A673 (cell line): ENCODE measurements at places on chromosomes 7 and 10.

DNA sequence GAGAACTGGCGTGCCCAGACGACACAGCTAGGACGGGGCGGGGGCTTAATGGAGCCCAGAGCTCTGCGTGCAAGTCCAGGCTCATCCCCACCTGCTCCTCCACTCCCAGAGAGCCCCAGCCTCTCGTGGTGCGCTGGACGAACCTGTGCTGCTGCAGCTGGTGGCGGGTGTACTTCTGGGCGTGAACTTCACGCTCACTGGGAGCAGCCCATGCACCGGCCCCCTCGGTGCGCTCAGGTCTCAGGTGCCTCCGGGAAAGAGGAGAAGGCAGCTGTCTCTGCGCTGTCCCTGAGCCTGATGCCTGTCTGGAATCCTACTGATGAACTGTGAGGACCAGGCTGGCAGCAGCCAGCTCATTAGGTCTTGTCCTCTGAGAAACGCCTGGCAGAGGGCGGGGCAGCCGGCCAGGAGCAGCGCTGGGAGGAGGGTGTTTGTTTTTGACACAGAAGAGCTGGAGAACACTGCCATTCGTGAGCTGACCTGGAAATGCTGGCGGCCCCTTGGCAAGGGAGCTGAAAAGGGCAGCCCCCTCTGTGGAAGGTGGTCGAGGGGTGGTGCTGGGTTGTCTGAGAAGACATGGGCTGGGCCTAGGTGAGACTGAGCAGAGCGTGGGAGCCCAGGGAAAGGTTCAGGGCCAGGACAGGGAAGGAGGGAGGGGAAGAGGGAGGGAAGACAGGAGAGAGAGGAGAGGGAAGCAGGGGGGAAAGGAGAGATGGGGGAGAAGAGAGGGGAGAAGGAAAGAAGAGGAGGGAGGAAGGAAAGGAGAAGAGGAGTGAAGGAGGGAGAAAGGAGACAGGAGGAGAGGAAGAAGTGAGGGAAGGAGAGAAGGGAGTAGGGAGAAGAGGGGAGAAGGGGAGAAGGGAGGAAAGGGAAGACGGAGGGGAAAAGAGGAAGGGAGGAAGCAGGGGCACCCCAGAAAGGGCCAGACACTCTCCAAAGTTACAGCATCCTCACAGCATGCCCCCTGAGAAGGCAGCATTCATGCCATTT, 53.5 kb upstream of the TNS3 start:
- no peak for DNase-seq

- no peak for DNase-seq
These were observed 43.8 kb upstream of the RPA3 start for GRCh38 chr7:7761974-7762779.

GRCh38 chr10:47453141-47454007, 30.5 kb downstream of the ANXA8 start:
- DNase-seq = no peak

- no peak for DNase-seq
These were observed 59.2 kb downstream of the PWWP2B start for GRCh38 chr10:132455986-132456847.

DNA sequence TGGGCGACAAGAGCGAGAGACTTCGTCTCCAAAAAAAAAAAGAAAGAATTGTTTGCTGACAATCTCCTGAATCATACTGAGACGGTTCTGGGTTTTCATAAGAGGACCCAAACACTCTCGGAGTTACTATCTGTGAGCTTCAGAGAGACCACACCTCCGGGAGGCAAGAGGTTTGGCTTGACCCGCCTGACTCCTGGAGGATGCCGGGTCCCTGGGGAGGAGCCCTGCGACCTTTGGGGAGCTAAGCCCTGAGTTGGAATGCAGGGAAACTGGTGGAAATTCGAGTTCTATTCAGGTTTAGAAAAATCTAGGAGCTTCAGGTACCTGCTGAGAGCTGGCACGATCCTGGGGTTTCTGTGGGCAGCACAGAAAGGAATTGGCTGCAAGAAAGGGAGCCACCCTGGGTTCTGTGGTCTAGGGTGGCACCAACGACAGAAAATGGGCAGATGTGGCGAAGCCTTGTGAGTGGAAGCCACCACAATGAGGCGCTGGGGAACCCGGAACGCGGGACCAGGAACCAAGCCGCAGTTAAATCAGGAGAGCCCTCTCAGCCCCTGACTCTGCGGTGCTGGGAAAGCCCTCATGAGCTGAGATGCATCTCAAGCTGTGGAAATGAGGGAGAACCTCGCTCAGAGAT, 21.9 kb upstream of the GATAD1 start:
- no peak for DNase-seq

DNA sequence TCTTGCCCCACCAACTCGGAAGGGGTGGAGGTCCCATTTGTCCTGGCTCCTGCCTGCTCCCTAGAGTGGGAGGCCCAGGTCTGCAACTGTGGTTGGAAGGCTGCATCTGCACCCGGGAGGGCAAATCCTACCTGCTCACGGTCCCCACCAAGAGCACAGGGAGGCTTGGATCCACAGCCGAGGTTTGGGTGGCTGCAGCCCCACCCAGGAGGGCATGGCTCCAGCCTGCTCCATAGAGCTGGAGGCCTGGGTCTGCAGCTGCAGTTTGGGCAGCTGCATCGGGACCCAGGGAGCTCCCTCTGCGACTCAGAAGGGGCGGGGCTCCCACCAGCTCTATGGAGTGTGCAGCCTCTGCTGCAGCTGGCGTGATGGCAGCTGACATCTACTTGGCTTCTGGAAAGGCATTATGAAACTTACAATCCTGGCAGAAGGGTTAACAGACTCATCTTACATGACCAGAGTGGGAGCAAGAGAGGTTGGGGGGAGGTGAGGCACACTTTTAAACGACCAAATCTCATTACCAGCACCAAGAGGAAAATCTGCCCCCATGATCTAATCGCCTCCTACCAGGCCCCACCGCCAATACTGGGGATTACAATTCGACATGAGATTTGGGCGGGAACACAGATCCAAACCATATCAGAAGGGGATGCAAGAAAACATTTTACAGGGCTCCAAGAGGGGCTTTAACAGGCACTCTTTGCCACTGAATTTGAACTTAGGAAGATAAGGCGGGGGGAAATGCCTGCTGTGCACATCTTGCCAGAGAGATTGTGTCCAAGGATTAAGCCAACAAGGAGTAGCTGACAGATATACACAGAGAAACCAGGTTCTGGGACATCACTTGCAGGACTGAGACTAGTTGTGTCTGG, 8.2 kb upstream of the BLVRA start:
- DNase-seq = peak; percentile 20

DNA sequence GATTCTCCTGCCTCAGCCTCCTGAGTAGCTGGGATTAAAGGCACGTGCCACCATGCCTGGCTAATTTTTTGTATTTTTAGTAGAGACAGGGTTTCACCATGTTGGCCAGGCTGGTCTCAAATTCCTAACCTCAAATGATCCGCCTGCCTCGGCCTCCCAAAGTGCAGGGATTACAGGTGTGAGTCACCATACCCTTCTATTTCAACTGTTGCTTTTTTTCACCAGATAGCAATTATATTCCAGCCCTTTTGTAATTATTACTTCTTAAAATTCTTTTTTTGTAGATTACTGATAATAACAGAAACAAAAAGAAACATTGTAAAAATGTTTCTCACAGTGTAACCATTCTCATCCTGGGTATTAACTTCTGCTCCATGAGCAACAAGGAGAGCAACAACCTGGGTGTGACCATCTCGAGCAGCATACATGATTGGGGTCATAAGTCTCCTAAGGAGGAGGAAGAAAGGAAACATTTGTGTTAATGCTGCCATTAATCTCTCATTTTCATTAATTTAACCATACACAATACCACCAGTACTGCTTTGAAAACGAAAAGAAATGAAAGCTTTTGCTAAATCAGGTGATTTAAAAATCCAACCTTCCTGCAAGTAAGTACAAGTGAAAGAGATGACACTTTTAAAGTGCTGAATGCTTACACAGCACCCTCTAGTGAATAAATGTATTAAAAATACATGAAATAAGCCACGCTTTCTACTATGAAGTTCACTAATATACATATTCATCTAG, 41.8 kb downstream of the ASZ1 start:
- peak; percentile 52 for DNase-seq

GRCh38 chr7:126668367-126668752, 584.4 kb downstream of the GRM8 start:
- no peak for DNase-seq

- DNase-seq = peak; percentile 57
These were observed 117.7 kb downstream of the APBB1IP start for GRCh38 chr10:26555719-26556368.

- DNase-seq = no peak
These were observed 8.3 kb downstream of the IQCE start for GRCh38 chr7:2566890-2567678.

GRCh38 chr7:147485660-147486210, 1104.8 kb upstream of the C7orf33 start:
- no peak for DNase-seq

DNA sequence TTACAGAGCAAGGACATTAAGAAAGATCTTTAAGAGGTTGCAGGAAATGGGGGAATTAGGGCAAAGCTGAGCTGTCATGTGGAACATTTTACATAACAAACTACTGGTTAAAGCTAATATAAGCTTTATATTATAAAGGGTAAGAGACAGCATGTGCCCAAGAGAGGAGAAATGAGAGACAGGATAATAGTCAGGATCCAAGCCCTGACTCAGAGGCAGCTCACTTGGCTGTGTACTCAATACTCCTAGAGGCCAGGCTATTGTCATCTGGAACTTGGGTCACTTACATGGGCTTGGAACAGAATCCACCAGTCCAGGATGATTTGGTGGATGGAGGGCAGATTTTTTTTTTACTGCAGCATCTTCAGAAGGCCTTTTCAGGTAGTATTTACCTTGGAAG, 418.6 kb upstream of the ZMIZ1 start:
- DNase-seq = no peak

DNA sequence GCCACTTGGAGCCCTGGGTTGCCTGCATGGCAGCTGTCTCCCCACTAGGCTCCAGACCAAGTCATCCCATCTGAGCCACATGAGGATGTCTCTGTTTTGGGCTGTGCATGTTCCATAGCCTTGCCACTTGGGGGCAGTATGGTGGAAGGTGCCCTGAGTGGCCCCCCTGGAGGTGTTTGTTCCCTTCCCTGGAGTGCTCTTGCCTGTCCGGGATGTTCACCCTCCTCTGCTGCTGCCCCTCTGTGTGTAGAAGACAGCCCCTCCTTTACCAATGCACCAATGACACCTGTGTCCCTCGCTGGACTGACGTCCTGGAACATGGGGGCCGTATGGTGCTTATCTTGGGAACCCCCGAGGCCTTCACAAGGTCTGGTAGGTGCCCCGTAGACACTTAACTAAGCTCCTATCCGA, 100.2 kb downstream of the ACTR3B start:
- peak; percentile 43 for DNase-seq

GRCh38 chr10:112213836-112214235, 30.3 kb upstream of the GPAM start:
- DNase-seq = peak; percentile 71

GRCh38 chr7:159172400-159172799, 27.7 kb upstream of the VIPR2 start:
- no peak for DNase-seq

- peak; percentile 70 for DNase-seq
These were observed 182.2 kb downstream of the CAMK1D start for GRCh38 chr10:12531305-12532220.

DNA sequence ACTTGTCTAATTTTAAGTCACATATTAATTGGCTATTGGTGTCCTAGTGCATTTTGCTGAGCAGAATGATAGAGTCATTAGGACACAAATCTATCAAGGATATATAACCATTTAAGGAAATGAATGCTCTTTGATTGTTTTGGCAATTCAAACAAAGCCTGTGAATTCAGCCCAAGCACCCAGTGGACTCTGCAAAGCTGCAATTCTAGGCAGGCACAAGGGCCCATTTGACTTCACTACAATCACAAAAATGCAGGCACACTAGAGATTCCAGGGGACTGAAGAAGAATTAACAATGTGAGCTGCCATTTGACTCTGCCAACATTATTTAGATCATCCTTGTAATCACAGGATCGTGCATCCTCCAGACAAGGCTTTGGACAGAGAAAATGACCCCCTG, 544.2 kb upstream of the PHF14 start:
- no peak for DNase-seq

- DNase-seq = no peak
These were observed 94.8 kb downstream of the GSAP start for GRCh38 chr7:77321300-77321699.

GRCh38 chr7:107103369-107103768, 58.9 kb downstream of the PRKAR2B start:
- no peak for DNase-seq

- DNase-seq = peak; percentile 95
These were observed 6.1 kb downstream of the NYAP1 start for GRCh38 chr7:100489824-100490223.

DNA sequence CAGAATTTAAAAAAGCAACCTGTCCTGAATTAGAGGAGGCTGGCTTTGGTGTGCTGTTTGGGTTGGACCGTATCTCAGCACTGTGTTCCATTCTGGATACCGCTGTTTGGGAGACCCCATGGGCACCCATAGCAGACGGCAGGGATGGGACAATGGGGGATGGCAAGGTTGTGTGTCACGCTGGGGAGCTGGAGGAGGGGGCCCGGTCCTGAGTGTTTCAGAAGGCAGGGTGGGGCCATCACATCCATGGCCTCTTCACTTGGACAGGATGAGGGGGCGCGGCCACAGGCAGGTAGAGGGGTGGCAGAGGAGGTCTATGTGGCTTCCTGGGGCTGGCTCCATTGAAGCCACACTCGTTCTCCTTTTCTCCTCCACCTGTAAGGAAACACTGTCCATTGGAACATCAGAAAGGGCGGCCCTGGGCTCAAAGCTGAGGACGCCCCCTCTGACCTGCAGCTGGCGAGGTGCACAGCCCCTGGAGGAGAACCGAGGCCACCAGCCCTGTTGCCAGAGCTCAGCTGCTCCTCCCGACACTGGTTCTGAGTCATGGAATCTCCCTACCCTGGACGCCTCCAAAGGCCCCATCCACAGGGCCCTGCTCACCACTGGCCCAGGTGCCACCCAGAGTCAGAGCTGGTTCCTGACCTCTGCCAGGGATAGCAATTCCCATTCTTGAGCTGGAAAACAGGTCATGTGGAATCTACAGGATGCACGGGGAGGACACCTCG, 587.3 kb downstream of the DNAJB6 start:
- no peak for DNase-seq

GRCh38 chr10:78278058-78278404, 244.4 kb downstream of the RPS24 start:
- no peak for DNase-seq

- DNase-seq = no peak
These were observed 8.2 kb downstream of the EMX2 start for GRCh38 chr10:117550599-117551329.
